Natural killer cell (primary cell): ENCODE measurements at places on chromosomes 3 and 15.

- DNase-seq = no peak
These were observed 2.7 kb downstream of the MAP6D1 start for GRCh38 chr3:183822631-183823030.

DNA sequence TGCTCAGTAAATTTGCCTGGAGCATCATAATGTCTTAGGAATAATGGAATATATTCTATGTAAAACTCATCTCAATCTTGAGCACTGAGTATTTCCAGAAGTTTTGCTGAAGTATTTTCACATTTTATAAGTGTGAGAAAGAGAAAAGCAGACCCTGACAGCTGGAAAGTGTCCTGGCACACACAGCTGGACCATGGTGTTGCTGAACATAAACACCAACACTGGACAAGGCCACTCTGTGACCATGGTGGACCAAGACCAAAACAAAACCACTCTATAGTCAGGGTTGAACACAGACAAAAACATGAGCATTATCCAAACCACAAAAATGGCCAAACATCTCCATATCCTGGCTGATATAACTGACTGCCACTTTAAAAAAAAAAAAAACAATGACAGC, 15.1 kb upstream of the SGO1 start:
- no peak for DNase-seq

DNA sequence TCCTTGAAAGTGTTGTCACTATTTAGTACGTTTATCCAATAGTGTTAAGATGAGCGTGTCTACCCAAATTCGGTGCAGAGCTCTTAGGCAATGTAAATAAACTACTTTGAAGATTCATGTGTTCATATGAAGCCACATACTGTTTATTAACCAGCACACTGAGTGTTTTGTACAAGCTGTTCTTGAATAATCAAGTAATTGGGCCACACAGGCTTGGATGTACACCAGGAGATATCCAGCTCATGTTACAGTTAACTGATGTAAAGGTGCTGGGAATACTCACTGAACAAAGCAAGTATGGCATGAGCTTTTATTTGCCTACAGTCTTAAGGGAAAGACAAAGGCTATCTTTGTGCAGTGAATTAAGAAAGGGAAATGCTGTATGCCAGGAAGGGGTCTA, 632 bp upstream of the DHX36 start:
- DNase-seq = no peak

GRCh38 chr3:28905798-28906197, 375.1 kb upstream of the RBMS3 start:
- DNase-seq = no peak
